ENCODE measurements at places on chromosomes 6 and 20.
A peak's percentile ranks its signal among the peaks of the same experiment; 100 is the strongest.

DNA sequence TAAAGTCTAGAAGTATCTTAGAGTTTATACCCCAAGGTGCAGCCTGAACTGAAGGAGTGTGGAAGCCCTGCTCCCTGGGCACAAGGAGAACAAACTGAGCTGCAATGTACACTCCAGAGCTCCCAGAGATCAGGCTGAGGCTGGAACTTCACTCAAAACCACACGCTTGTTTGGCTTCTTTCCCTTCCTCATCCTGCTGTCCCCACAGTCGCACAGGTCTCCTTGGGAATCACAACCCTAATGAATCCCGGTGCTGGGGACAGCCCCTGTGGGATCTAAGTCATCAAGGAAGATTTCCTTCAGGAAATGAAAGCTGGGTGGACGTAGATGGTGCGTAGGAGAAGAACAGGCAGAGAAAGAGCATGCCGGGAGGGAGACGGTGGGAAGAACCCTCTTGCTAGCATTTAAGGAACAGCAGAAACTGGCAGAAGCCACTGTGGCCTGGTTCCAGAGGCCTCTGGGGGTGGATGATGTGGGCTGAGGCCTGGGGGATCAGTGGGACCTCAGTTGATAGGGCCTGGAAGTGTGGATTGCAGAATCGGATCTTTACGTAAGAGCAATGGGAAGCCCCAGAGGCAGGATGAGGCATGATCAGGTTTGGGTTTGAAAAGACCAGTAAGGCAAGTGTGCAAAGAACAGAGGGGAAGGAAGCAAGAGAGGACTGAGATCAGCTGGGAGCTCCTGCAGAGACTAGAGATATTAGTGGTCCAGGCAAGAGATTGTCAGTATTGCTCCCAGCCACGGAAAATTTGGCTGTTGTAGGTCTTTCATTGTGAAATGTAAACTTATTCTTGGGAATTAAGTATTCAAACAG, 21.4 kb downstream of the CYP24A1 start:
- DNase-seq = peak; percentile 49

- peak; percentile 21 for DNase-seq
These were observed 146.3 kb downstream of the MTFR2 start for GRCh38 chr6:136103763-136104311.

DNA sequence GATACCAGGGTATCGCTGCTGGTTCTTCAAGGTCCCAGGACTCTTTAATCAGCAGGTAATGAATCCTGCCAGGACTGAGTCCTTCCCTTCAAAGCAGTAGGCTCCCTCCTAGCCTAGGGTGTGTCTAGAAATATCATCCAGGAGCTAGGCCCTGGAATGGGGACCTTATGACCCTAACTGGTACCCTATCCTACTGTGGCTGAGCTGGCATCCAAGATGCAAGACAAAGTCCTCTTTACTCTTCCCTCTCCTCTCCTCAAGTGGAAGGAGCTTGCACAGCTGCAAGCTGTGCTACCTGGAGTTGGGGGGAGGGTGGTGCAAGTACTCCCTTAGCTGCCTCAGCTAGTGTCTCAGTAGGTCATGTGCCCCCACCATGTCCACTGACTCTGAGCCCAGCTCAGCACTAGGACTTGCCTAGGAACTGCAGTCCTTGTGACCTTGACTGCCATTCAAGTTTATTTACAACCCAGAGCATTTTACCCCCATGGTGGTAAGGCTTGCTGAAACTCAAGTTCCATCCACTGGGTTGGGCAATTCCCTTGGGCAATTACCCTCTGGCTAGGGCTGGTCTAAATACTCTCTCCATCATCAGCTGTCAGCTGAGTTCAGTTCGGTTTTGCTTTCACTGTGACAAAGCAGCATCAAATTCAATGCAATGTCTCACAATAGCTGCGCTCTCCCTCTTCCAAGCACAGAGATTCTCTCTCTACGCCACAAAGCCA, 48.4 kb upstream of the TOP1 start:
- DNase-seq = peak; percentile 67

DNA sequence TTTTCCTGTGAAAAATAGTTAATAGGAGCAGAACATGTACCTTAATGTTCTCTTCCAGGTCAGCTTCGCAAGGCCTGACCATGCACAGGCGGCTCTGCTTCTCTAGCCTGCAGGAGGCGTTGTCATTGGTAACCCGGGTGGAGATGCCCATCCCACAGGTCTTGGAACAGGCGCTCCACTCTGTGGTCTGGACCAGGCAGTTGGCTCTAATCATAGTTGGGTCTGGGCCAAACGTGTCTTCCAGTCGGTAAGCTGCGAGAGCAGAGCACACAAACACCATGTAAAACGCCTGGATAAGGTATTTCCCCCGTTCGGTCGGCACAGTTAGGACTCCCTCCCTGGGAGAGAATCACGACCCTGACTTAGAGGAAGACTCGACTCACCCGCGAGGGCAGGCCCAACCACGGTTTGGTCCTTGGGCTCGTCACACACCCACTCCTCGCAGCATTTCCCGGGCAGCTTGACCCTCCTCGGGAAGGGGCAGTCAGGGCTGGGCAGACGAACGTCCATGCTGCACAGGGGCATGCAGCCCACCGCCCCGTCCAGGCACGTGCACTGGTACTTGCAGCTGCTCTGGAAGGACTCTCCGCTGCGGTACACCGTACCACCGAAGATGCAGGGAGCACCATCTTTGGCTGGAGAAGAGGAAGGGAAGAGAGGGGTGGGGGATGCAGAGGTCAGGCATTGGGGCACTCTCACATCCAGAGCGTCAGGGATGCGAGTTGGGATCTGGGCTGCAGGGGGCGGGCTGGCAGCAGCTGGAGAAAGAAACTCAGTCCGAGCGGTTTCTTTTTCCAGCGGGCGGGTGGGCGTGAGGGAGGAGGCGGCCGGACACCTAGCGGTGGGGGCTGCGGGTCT, 1.0 kb downstream of the CCN2 start:
- DNase-seq = peak; percentile 91

DNA sequence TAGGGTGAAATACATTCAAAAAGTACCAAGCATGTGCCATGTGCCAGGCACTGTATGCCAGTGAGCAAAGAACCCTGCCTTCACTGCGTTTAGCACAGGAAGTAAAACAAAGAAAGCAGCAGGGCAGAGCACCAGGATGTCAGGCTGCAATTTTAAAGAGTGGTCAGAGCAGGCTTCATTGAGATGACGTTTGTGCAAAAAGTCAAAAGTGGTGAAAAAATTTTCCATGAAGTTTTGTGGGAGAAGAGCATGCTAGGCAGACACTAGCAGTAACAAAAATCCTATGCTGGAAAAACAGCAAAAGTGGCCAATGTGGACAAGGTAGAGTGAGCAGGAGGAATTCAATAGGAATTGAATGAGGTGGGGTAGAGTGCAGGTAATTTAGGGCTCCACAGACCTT, 31.3 kb downstream of the AKIRIN2 start:
- DNase-seq = no peak

GRCh38 chr6:75266716-75267291, 17.8 kb downstream of the TMEM30A start:
- peak; percentile 77 for DNase-seq

GRCh38 chr6:122676688-122677087, 66.5 kb downstream of the PKIB start:
- DNase-seq = no peak

DNA sequence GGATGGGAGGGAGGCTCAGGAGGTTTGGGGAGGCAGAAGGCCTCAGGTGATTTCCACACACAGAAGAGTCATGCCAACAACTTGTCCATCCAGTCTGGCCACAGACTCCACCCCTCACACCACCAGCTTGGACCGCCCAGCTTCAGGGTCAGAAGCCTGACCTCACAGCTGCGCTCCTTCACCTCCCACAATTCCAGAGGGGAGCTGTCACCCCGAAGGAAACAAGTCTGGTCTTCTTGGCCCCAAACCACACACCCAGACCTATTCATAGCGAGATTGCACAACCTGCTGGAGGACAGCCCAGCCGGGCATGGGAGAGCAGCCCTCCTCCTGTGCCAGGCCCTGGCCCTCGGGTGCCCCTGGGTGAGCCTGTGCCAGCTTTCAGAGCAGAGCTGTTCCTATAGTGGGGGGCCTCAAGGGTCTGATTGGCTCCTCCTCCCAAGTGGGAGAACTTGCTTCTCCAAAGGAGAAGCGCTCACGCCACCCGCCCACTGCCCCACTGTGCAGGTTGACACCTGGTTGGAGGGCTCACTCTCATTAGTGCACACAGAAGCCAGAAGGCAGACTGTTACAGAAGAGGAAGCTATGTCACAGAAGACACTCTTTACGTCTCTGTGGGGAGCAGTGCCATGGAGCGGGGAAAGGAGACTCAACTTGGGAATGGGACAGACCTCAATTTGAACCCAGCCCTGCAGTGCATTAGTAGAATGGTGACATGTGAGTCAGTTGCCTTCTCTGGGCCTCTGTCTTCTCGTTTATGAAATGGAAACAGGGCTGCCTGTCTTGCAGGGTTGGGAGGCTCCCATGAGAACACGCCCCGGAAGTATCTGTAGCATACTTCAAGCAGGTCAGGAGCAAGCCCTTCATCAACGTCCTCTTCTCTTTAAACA, 128.8 kb downstream of the FOXO3 start:
- peak; percentile 97 for DNase-seq

DNA sequence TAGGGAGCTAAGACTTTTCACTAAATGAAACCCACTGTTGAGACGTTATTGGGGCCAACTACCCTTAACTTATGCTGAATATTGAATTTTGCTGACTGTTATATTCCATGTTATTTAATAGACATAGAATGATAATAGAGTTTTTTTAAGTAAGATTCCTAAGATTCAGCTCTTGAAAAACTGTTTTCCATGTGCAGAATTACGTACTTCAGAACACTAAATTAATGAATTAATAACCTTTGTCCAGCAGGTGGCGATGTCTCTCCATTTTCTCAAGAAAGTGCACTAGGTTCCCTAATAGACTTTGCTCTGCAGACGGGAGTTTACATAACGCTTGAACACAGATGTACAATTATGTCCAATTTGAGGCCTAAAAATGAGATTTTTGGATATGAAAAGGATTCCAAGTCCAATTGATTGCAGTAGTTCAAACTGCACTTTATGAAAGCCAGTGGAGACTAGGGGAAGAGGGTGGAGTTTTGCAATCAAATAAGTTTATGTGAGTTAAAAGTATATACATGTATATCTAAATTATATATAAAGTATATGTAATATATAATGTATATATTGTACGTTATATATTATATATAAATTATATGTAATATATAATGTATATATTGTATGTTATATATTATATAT, 282.1 kb downstream of the UST start:
- peak; percentile 95 for DNase-seq

- no peak for DNase-seq
These were observed 54.6 kb downstream of the LYRM4 start for GRCh38 chr6:5205877-5206850.
